Heart left ventricle (tissue), 16 donors: ENCODE measurements at places on chromosomes 2 and 18.
A peak's percentile ranks its signal among the peaks of the same experiment; 100 is the strongest.

DNA sequence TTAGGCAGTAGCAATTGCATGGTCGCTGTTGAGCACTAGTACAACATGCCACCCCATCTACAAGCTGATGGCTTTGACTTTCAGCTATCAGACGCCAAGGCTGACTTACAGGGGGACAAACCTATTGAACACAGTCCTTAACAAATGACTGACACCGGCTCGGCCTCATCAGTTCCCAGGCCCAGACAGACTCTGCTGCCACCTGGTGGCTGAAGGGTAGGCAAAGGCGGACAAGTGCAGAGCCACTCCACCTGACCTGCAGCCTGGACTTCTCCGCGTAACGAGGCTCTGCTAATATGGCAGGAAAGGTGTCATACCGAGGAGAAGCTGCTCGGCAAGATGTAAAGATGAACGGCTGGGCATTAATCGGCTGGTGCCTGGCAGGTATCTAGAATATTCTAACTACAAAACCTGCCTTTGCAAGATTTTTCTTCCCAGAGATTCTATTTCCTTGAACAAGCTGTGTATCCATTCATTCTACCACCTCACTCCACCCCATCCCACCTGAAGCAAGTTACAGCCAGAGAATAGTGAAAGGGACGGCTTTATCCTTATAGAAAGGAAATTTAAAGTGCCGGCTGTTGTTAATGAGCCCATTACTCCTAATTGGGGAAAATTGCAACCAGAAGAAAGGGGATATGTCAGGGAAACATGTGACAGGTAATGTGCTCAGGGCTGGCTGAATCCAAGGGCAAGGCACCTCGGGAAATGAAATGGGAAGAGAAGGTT is 67.4 kb downstream of the STEAP3 start:
- DNase-seq = peak; percentile 89

DNA sequence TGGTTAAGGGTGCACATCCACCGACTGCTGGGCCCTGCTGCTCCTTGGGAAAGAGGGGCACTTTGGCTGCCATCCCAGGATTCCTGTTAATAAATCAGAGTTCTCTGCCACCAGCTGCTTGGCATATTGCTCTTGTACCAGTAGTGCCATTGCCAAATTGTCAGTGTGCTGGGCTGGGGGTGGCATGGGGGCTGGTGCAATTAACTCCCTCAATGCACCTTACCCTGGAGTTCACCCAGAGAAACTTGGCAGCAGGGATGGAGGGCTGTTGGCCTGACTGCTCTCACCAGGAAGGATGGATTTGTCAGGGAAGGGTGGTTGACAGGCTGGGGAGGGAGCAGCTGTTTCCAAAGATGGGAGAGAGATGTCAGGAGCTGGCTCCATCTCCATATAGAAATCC is 94.6 kb upstream of the SKOR2 start:
- no peak for DNase-seq

DNA sequence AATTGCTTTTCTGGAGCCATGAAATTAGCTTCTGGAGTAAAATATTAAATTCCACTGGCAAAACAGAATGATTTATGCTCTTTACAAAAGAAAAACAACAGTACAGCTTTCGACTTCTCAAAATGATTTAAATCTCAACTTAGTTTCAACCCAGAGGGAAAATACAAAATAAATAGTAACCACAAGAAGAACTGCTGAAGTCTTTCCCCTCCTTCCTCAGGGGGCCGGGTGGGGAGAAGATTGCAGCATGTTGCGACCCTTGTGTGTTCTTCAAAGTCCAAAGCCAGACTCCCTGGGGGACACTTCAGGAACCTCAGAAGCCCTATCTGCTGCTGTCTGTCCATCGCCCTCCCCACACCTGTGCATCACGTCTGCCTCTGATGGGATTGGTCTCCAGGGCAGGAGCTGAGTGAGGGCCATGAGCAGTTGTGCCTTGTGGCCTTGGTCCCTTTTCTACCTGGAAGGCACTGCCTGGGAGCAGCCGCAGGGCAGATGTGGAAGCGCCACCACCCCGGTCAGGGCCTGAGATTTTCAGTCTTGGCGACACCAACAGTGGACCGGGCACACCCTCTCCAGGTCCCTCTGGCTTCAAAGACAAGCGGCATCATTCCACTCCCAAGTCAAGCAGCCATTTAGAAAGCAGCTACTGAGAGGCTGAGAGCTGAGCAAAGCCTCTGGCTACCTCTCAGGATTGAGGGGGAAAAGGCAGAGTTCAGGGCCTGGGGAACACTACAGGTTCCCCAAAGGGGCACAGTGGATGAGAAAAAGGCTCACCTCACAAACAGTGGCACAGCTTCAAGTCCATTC is 210.1 kb upstream of the RAB6C start:
- DNase-seq = no peak

DNA sequence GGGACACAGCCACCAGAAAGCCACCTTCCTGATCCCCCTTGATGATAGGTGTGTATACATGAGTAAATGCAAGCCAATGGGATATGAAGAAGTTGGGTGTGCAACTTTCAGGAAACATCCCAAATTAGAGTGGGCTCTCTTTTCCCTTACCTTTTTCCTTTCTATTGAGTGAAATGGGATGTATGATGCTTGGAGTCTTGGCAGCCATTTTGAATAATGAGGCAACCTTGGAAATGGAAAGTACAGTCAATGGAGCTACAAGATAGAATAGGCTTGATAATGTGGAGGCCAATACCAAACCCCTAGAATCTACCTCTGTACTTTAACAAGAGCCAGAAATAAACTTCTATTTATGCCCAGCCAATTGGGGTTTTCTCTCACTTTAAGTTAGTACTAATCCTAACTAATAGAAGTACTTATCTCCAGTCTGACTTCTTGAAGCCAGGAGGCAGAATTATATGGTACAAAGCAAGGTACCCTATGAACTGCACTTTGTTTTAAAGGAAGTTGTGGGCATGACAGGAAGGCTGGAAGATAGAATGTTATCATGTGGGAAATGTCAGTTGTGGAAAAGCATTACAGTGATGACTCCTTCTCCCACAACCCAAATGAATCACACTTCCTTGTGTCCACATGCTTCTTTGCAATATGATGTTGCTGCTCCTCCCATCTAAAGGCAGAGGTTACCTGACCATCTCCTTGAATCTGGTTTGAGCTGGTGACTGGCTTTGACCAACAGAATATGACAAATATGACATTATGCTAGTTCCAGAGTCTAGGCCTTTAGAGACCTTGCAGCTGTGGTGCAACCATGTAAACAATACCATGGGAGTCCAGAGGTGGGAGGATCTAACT is 12.9 kb upstream of the NABP1 start:
- DNase-seq = no peak

GRCh38 chr18:8031496-8031895 is 464.4 kb downstream of the PTPRM start:
- no peak for DNase-seq

- no peak for DNase-seq
These were observed 670 bp downstream of the GKN1 start for GRCh38 chr2:68974946-68975665.
